ENCODE measurements at places on chromosomes 7 and 10. TPM values are rescaled to one million over a fixed set of nuclear protein-coding genes. Genes with fewer than 3 reads are reported as not detected.

Gene PITX3
- total RNA-seq = not detected

DNA sequence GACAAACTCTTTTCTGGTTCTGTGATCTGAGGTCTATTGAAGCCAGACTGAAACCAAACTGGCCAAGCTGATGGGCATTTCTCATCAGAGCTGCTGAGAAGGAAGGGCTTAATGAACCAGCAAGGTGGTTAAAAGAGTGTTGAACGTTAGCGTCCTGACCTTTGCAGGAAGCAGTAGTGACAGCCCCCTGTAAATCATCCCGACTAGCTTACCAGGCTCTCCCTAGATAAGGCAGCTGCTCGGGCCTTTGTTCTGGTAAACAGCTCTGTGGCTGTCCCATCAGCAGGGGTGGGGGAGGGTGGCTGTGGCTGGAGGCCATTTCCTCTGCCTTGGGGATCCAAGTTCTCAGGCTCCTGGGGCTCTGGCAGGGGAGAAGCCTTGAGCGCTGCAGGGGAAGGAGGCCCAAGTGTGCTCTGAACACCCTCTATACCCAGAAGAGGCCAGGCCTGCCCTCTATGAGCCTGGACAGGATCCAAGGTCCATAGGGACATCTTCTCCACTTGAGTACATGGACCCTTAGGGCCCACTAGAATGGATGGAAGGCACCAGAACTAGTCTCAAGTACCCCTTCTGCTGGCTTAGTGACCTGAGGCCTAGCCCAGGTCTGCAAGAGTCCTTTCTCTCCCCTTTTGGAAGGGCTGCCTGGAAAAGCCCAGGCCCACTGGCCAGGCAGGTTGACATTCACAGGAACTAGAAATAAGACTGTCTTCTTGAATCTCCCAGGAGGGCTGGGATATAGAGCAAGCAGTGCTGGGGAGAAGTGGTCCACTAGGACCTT lies 134.6 kb downstream of the ARHGAP22 start:
- no peak overlapping the region for H3K27ac ChIP-seq
- H3K4me3 ChIP-seq = no peak overlapping the region
- H3K36me3 ChIP-seq = no peaks in the 10 kb centered on the region
- no peak for DNase-seq
- H3K4me1 ChIP-seq = peaks cover 3% of the 10 kb centered on the region

- H3K36me3 ChIP-seq = peaks cover 4% of the 10 kb centered on the region
- no peaks in the 10 kb centered on the region for H3K27me3 ChIP-seq
- DNase-seq = no peak
- no peak overlapping the region for H3K27ac ChIP-seq
- H3K4me1 ChIP-seq = peaks cover 4% of the 10 kb centered on the region
- H3K4me3 ChIP-seq = no peak overlapping the region
Observed at GRCh38 chr7:107936312-107936711, 45.3 kb downstream of the DLD start.

DNA sequence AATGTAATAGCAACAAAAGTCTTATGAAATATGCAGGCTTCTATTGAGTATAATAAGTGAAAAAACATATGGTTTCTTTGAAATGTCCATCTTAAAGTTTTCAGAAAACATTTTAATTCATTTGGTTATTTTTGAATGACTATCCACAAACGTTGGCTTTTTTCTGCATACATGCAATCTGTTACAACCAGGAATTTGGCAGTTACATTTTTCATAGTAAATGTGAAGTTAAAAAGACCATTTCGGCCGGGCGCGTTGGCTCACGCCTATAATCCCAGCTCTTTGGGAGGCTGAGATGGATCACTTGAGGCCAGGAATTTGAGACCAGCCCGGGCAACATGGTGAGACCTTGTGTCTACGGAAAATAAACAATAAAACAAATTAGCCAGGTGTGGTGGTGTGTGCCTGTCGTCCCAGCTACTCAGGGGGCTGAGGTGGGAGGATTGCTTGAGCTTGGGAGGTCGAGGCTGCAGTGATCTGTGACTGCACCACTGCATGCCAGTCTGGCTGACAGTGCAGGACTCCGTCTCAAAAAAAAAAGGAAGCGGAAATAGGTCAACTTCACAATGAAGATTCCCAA lies 73.9 kb upstream of the NMT2 start:
- no peak overlapping the region for H3K4me3 ChIP-seq
- no peak overlapping the region for H3K27ac ChIP-seq
- no peaks in the 10 kb centered on the region for H3K36me3 ChIP-seq
- no peaks in the 10 kb centered on the region for H3K27me3 ChIP-seq
- H3K4me1 ChIP-seq = no peaks in the 10 kb centered on the region

DNA sequence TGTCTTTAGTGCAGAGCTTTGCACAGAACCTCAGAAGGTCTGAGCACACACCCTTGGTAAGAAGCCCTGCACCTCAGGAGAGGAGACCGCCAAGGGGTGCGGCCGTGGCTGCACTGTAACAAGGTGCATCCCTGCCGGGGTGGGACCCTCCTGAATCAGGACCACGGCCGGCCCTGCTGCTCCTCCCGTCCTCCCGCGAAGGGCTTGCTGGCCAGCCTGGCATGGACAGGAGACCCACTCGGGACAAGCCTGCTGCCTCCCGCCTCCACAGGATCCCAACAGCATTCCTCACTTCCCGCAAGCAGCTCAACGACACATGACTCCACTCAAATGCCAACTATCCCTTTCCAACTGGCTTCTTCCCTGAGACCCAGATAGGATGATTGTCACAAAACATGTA lies 12.8 kb downstream of the WDR86 start:
- H3K27me3 ChIP-seq = peaks cover 2% of the 10 kb centered on the region
- no peak overlapping the region for H3K27ac ChIP-seq
- H3K4me3 ChIP-seq = no peak overlapping the region
- no peak for DNase-seq
- H3K4me1 ChIP-seq = no peaks in the 10 kb centered on the region
- no peaks in the 10 kb centered on the region for H3K36me3 ChIP-seq

Measured in liver (tissue), 10 donors.